ENCODE measurements at places on chromosomes 6 and 20.
A peak's percentile ranks its signal among the peaks of the same experiment; 100 is the strongest.

DNA sequence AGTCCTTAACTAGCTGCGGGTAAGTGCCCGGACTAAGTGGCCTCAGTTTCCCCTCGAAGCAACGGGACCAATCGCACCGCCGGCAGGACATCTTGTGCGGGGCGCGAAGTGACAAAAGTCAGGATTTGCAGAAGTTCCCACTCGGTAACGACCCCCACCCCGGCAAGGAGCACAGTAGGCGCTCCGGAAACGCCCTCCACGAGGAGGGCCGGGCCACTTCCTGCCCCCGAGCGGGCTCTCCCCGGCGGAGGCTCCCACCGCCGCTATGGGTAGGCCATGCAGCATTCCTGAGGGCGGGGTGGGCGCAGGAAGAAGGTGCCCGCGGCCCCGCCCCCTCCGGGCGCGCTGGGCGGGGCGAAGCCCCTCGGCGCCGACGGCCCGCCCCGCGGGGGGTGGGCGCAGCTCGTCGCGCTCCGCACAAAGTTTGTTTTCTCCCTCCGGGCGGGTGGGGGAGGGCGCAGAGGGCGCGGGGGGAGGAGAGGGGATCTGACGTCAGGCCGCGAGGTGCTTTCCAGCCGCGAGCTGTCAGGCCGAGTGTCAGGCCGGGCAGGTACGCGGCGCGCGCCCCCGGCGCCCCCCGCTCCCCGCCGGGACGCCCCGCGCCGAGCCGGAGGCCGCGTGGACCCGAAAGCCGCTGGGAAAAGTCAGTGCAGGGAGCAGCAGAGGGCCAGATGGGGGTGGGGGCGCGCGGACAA is at the start of gene TGIF2:
Gene TGIF2 (plus strand): TSS at position 495 of the 695 bp plus-strand sequence. CDS start 5,178 bp downstream, outside the sequence.
- DNase-seq = peak; percentile 76

GRCh38 chr6:33983721-33984465 is 162.0 kb downstream of the GRM4 start:
- peak; percentile 23 for DNase-seq

DNA sequence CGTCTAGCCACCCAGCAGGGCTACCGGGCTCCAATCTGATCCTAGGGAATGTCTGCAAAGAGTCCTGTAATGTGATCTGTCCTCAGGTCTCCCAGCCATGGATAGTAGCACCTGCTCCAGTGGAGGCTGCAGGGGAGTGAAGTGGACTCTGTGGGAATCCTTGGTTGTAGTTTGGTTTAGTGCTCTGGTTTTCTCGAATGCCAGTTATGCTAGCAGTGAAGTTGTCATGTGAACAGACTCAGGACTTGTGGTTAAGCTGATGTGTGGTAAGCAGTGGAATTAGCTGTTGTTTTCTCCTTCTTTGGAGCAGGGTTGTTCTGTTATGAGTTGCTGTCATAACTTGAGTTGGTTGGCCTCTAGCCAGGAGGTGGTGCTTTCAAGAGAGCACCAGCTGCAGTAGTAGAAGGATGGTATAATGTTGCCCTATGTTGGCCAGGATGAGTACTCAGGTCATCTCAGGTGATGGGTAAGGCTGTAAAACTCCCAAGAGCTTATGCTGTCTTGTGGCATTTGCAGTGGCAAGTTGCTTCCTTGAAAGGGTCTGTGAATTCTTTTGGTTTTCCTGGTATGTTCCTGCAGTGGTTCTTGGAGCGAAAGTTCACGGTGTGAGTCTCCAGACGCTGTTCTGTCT is 390.2 kb downstream of the UTRN start:
- no peak for DNase-seq

DNA sequence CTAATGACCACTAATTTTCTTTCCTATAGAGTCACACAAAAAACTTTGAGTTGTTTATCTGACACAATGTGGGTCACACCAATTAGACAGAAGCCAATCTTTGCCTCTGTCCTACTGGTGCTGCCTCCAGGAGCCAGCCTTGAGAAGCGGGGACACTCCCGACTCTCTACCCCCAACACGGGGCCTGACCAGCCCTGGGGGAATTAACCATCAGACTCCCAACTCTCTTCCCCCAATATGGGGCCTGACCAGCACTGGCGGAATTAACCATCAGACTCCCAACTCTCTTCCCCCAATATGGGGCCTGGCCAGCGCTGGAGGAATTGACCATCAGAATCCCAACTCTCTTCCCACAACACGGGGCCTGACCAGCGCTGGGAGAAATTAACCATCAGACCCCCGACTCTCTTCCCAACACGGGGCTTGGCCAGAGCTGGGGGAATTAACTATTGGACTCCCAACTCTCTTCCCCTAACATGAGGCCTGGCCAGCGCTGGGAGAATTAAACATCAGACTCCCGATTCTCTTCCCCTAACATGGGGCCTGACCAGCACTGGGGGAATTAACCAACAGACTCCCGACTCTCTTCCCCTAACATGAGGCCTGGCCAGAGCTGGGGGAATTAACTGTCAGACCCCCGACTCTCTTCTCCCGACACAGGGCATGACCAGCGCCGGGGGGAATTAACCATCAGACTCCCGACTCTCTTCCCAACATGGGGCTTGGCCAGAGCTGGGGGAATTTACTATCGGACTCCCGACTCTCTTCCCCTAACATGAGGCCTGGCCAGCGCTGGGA is 12.5 kb downstream of the CST7 start:
- no peak for DNase-seq

DNA sequence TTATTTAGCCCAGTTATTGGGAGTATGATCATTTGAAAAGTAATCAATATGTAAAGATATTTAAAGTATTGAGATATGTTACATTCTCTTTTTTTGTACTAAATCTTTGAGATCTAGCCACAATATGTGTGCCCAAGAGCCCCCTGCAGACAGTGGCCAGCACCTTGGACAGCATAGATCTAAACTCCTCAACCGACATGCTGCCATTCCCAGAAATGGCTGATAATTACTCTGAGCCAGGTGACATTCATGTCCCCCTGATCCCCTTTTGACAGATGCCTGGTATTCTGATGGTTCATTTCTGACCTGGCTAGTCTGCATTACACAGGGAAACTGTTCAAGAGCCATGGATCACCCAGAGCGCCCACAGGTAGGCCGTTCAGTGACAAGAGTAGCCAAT is 177.1 kb downstream of the ZDHHC14 start:
- DNase-seq = no peak

DNA sequence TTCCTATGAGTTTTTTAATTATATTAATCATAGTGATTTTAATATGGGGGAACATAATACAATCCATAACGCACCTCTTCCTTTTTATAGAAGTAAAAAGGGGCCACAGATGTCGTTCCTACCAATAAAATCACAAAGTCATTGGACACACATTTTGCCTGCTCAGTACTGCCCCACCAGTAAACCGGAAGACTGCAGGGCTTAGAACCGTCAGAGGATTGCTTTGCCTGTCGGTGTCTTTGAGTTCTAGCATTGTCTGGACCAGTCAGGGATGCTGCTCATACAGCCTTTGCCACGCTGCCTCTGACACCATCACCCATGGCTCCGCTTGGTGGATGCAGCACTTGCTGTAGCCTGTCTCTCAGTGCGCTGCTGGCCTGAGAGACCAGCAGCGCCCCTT is 853.6 kb downstream of the C6orf118 start:
- DNase-seq = no peak

DNA sequence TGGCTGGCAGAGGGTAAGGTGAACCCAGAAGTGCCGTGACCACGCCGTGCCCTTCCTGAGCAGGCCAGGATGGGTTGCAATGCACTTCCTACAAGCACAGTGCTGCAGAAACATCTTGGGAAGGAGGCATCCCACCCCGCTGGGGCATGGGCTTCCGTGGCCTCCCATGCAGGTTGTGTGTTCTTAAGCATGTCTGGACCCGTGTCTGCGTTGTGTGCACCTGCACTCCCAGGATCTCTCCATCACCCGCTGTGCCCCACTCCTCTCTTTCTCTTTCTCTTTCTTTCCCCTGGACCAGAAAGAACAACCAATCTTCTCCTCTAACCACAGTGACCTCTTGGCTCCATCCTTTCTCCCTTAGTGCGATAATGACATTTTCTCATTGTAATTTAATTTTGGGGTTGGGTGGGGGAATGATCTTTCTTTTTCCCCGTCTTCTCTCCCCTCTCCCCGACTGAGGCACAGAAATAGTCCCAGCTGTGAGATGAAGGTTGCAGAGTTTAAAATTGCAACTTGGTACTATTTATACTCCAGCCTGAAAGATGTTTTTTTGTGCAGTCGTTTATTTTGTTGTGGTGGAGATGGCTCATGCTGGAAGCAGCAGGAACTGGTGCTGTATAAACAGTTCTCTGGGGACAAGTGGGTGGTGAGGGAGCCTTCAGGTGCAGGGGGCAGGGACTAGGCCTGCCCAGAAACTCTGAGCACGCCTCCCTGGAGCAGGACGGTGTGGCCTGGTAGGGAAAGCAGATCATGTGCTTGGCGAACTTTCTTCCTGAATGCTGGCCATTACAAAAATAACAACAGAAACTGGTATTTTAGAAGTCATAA is 20.5 kb downstream of the BCAS4 start:
- no peak for DNase-seq

DNA sequence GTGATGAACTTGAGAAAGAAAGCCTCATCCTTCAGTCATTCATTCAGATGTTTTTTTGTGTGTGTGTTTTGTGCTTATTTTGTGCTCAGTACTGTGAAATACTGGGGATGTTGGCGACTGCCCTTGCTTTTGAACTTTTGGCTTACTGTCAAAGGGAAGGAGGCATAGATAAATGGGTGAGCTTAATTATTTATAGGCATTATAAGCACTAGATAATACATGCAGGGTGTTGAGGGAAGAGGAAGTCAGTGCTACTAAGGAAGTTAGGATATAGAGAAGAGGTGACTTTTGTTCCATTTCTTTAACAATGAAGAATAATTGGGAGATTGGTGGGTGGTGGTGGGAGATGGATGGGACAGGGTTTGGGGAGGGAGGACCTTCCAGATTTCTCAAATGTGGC is 23.6 kb downstream of the XRN2 start:
- DNase-seq = no peak

- DNase-seq = no peak
Observed at GRCh38 chr6:106225581-106225980, 100.0 kb downstream of the ATG5 start.

DNA sequence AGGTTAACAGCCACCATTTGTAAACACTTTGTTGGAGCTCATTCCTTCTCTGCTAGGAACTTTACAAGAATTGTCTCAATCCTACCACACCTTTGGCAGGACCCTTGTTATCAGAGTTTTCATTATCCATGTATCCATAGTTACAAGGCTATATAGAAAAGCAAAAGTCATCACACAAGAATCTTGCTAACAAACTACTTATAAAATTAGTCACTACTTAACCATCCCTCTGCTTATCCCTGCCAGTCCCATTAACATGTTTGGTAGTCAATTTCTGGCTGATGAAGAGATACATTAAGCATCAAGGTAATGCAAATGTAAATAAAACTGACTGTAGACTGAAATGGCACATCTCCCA is 10.4 kb downstream of the ZSWIM3 start:
- DNase-seq = no peak

- no peak for DNase-seq
Observed at GRCh38 chr6:134004714-134005113, 47.7 kb downstream of the SLC2A12 start.

GRCh38 chr6:7559651-7560385 is 18.3 kb downstream of the DSP start:
- DNase-seq = no peak

- no peak for DNase-seq
Observed at GRCh38 chr6:35512006-35512405, 690 bp downstream of the TULP1 start.

DNA sequence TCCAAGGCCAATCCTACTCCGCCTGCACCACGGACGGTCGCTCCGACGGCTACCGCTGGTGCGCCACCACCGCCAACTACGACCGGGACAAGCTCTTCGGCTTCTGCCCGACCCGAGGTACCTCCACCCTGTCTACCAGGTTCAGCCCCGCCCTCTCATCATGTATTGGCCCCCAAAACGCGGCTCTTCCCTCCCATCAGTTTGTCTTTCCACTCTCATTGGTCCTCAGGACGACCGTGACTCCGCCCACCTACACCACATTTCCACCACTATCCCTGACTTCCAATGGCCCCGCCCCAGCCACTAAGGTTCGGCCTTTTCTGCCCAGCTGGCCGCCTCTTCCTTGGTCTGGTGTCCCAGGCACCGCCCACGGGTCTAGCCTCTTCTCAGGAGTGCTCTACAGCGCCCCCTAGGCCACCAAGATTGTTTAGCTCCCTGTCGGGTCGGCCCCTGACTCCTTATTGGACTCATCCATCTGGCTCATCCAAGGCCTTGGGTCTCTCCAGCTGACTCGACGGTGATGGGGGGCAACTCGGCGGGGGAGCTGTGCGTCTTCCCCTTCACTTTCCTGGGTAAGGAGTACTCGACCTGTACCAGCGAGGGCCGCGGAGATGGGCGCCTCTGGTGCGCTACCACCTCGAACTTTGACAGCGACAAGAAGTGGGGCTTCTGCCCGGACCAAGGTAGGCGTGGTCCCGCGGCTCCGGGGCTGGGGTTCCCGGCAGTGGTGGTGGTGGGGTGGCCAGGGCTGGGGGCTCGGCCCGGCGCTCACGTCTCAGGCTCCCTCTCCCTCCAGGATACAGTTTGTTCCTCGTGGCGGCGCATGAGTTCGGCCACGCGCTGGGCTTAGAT is 3.1 kb downstream of the MMP9 start:
- DNase-seq = peak; percentile 61

- no peak for DNase-seq
Observed at GRCh38 chr20:45496166-45496565, 19.3 kb downstream of the SPINT3 start.

DNA sequence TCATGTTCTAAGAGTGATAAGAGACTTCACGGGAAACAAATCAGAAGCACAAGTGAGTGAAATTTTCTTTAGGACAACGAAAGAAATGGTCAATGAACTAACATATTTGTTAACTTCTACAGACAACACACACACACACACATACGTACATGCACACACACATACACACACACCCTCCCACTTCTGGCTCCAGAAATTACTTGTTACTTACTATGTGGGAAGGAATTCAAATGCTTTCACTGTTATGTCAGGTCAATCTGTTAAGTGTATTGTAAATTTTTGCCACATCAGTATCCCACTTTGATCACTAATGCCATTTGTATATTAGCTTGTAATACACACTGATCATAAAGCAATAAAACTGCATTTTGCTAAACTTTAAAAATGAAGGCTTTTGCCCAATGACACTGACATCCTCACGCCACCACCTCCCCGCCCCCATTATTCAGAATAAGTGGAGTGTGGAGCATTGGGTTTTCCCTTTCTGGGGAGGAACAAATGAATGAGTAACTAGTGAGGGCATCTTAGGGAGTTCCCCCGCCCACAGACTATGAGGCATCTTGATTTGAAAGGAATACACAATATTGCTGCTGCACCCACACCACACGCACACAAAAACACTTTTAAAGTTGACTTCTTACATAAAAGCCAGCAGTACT is 76.2 kb downstream of the ATXN1 start:
- DNase-seq = peak; percentile 76

- no peak for DNase-seq
Observed at GRCh38 chr6:160118620-160119229, 2.9 kb upstream of the SLC22A1 start.

Data from activated CD4-positive, CD25-positive, alpha-beta regulatory T cell treated with anti-CD3 and anti-CD28 coated beads, Interleukin-2, amount 50 U/mL, for 72 hours (primary cell).